ENCODE measurements at places on chromosomes 7 and 10. TPM values are rescaled to one million over a fixed set of nuclear protein-coding genes. Genes with fewer than 3 reads are reported as not detected.

The LGI1 gene
- not detected for total RNA-seq

The FAM200A gene
- 12.9 TPM for total RNA-seq

The NAT16 gene
- not detected for total RNA-seq

DNA sequence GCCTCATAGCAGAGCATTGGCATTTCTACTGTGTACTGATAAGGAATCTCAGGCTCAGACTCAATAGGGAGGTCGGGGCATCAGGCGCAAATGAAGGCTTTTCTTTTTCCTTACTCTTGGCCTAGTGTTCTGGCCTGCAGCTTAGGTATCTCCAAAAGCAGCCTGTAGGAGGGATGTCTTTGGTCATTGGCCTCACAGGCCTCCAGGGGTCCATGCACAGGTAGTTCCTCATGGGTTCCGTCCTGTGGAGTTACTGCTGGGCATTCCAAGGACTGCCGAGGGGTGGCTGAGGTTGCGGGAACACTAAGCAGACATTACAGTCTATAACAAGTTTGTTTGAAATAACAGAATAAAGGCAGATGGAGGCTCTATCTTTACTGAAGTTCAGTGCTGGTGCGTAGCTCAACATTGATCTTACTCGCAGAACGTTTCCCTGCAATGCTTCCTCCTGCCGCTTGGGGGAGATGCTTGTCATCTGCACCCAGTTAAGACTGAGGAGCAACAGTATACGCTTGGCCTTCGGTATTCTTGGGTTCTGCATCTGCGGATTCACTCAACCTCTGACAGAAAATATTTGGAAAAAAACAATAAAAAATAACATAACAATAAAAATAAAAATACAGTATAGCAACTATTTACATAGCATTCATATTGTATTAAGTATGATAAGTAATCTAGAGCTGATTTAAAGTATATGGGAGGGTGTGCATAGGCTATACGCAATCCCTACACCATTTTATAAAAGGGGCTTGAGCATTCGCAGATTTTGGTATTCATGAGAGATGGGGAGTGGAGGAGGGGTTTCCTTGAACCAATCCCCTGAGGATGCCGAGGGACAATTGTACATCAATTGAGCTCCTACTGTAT lies 58.9 kb downstream of the SH2D4B start:
- no peak overlapping the region for H3K4me3 ChIP-seq
- no peak overlapping the region for H3K27ac ChIP-seq
- no peaks in the 10 kb centered on the region for H3K27me3 ChIP-seq
- peak; percentile 38 for DNase-seq
- H3K4me1 ChIP-seq = no peaks in the 10 kb centered on the region

DNA sequence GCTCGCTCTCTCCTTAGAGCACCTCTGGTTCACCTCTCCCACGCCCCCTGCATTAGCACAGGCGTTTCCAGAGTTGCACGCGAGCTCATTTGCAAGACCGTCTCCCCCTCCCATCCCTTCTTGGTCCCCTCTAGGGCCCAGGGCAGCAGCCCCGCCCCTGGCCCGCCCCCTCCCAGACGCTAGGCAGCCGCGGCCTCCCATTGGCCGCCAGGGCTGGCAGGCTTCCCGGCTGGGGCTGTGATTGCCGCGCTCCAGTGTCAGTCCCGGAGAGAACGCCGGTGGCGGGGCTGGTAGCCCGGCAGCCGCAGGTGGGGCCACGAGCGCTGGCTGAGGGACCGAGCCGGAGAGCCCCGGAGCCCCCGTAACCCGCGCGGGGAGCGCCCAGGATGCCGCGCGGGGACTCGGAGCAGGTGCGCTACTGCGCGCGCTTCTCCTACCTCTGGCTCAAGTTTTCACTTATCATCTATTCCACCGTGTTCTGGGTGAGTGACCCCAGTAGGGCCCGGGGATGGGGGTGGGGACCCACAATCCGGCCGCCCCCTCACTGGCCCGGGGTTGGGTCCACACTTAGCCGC lies at the start of gene TSPAN15:
TSS of gene TSPAN15 (plus strand) at position 257 of the 575 bp plus-strand sequence. CDS start at position 387, 130 bp downstream.
- H3K27ac ChIP-seq = peak within 1 kb of the TSS; percentile 49
- H3K27me3 ChIP-seq = no peaks in the 10 kb centered on the region
- H3K4me3 ChIP-seq = peak within 1 kb of the TSS; percentile 73
- no peaks in the 10 kb centered on the region for H3K36me3 ChIP-seq

- no peak for DNase-seq
- no peaks in the 10 kb centered on the region for H3K27me3 ChIP-seq
- H3K4me1 ChIP-seq = no peaks in the 10 kb centered on the region
- H3K27ac ChIP-seq = no peak overlapping the region
- no peak overlapping the region for H3K4me3 ChIP-seq
- H3K36me3 ChIP-seq = no peaks in the 10 kb centered on the region
Observed at GRCh38 chr7:135768064-135768463, 19.5 kb upstream of the FAM180A start.

DNA sequence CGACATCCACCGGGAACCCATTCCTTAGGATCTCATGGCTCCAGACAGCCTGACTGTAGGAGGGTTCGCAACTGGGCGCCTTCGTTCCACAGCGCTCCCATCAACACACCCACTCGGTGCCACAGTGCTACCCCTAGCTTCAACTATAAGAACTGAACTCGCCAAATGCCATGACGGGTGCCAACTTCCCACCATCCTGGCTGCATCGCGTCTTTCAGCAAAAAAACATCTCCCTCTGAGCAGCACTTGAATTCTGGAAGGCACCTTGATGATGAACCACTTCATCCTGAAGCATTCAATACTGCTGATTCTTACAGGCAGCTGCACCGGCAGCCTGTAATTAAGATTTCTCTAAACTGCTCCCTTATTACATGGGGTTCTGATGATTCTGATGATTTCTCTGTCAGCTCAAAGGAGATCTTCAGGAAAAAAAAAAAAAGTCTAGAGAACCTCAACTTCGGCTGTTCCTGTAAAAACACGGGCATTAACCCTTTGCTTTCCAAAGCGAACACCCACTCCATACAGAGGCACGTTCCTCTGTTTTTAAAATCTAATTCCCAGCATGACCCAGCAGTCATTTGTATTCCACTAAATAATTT lies 1.3 kb downstream of the CYTH3 start:
- H3K27me3 ChIP-seq = peaks cover 7% of the 10 kb centered on the region
- H3K4me3 ChIP-seq = peak overlapping the region; percentile 60
- H3K4me1 ChIP-seq = peaks cover 28% of the 10 kb centered on the region

DNA sequence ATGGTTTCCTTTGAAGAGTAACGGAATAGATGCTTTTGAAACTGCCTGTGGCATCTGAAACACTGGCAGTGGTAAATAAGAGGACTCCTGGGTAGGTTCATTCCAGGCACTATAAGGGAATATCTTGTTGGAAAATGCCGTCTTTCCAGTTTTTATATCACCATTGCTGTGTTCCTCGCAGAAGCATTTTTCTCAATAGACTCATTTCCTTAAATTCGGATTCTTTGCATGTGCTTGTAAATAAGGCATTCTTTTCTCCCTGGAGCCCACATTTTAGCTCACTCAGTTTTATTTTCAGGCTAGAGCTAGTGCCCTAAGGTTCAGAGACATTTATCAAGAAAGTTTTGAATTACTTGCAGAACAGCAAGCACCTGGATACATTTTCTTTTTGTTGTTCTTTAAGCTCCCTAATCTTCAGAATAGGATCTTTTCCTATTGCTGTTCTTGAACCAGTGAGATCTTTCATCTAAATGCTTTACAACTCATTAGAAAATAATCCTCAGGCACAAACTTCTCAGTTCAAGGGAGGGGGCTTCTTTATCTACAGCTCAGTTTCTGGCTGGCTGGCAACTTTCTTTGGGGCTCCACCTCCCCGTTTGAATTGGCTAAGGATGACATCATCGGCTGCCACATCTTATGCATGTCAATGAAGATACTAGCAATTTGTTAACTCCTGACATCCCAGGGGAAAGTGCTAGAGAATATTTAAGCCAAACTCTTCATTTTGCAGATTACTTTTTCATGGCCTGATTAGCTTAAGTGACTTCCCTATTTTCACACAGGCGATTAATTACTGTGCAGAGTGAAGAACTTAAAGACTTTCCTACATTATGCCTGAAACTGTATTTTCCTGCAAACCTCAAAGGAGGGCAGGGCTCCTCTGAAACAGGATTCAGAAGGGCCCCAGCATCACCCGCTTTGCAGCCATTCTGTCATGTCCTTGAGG lies 133.7 kb upstream of the RSU1 start:
- no peaks in the 10 kb centered on the region for H3K4me1 ChIP-seq
- no peak for DNase-seq
- H3K27me3 ChIP-seq = no peaks in the 10 kb centered on the region
- H3K4me3 ChIP-seq = no peak overlapping the region

DNA sequence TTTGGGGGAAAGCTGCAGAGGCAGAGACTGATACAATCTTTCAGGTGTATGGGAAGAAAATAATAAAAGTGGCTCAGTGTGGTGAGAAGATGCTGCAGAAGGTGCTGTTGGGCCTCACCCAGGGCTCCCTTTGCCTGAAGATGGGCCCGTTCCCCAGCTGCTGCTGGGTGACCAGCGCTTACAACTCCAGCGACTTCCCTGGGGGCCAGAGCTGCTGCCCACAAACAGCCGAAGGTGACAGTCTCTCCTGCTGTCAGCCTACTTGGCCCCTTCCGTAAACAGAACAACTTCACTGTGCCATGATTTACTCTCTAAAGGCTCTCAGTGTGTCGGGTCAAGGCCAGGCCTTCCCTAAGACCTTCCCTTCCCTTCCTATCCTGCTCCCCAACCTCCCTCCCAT lies 93.6 kb upstream of the PCBD1 start:
- H3K4me1 ChIP-seq = peaks cover 13% of the 10 kb centered on the region
- no peak for DNase-seq
- H3K36me3 ChIP-seq = no peaks in the 10 kb centered on the region
- no peaks in the 10 kb centered on the region for H3K27me3 ChIP-seq
- H3K27ac ChIP-seq = no peak overlapping the region

GRCh38 chr7:25619381-25619780 lies 391.1 kb upstream of the NPVF start:
- H3K27me3 ChIP-seq = no peaks in the 10 kb centered on the region
- H3K4me3 ChIP-seq = no peak overlapping the region
- no peaks in the 10 kb centered on the region for H3K36me3 ChIP-seq
- H3K4me1 ChIP-seq = peaks cover 19% of the 10 kb centered on the region
- no peak overlapping the region for H3K27ac ChIP-seq

GRCh38 chr10:100877461-100877850 lies 35.3 kb upstream of the SLF2 start:
- H3K36me3 ChIP-seq = no peaks in the 10 kb centered on the region
- H3K4me3 ChIP-seq = no peak overlapping the region
- no peak for DNase-seq
- no peaks in the 10 kb centered on the region for H3K27me3 ChIP-seq

DNA sequence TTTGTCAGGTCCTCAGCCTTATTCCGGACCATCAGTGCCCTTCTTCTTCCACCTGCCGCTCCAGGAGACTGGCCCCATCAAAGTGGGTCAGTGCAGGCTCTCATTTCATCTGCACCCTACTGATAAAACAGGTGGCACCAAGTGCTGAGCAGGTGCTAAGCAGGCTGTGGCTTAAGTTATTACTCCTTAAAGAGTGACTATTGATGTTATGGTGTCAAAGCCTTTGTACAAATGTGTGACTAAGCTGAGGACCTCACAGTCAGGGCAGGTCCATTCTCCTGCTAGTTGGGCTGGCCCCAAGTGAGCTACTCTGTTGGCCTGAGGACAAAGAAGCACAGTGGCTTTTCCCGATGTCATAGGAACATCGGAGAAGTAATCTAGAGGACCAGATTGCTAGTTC lies 11.2 kb upstream of the CALD1 start:
- H3K36me3 ChIP-seq = no peaks in the 10 kb centered on the region
- H3K4me3 ChIP-seq = no peak overlapping the region
- no peaks in the 10 kb centered on the region for H3K4me1 ChIP-seq
- no peaks in the 10 kb centered on the region for H3K27me3 ChIP-seq
- no peak overlapping the region for H3K27ac ChIP-seq
- DNase-seq = no peak

- no peak for DNase-seq
- no peak overlapping the region for H3K27ac ChIP-seq
- no peak overlapping the region for H3K4me3 ChIP-seq
- H3K27me3 ChIP-seq = no peaks in the 10 kb centered on the region
Observed at GRCh38 chr10:66006411-66006810, 919.4 kb upstream of the LRRTM3 start.

- H3K27ac ChIP-seq = no peak overlapping the region
- no peaks in the 10 kb centered on the region for H3K27me3 ChIP-seq
- no peak for DNase-seq
Observed at GRCh38 chr10:95266674-95267095, 24.1 kb downstream of the PDLIM1 start.

- H3K27ac ChIP-seq = no peak overlapping the region
- no peak for DNase-seq
- peaks cover 91% of the 10 kb centered on the region for H3K27me3 ChIP-seq
- H3K4me1 ChIP-seq = peaks cover 54% of the 10 kb centered on the region
Observed at GRCh38 chr7:27155816-27156507, 513 bp downstream of the HOXA7 start.

- H3K36me3 ChIP-seq = no peaks in the 10 kb centered on the region
- H3K27me3 ChIP-seq = no peaks in the 10 kb centered on the region
- H3K27ac ChIP-seq = no peak overlapping the region
- H3K4me3 ChIP-seq = no peak overlapping the region
- no peaks in the 10 kb centered on the region for H3K4me1 ChIP-seq
Observed at GRCh38 chr10:76302481-76302880, 871.1 kb downstream of the LRMDA start.

All from CD4-positive, alpha-beta memory T cell (primary cell).